ENCODE measurements at places on chromosomes 16 and 17.
A peak's percentile ranks its signal among the peaks of the same experiment; 100 is the strongest.

DNA sequence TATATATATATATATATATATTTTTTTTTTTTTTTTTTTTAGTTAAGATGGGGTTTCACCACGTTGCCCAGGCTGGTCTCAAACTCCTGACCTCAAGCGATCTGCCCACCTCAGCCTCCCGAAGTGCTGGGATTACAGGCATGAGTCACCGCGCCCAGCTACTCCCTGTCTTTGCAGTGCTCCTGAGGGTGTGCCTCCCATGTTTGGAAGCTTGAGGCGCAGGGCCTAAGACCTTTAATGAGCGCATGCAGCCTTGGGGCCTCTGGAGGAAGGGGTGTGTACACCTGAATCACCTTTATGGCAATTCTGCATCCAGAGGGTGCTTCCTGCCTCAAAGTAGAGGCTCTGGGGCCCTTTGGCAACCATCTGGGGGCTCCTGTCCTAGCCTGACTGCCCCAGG is 219.4 kb upstream of the CIBAR2 start:
- peak; percentile 70 for DNase-seq

DNA sequence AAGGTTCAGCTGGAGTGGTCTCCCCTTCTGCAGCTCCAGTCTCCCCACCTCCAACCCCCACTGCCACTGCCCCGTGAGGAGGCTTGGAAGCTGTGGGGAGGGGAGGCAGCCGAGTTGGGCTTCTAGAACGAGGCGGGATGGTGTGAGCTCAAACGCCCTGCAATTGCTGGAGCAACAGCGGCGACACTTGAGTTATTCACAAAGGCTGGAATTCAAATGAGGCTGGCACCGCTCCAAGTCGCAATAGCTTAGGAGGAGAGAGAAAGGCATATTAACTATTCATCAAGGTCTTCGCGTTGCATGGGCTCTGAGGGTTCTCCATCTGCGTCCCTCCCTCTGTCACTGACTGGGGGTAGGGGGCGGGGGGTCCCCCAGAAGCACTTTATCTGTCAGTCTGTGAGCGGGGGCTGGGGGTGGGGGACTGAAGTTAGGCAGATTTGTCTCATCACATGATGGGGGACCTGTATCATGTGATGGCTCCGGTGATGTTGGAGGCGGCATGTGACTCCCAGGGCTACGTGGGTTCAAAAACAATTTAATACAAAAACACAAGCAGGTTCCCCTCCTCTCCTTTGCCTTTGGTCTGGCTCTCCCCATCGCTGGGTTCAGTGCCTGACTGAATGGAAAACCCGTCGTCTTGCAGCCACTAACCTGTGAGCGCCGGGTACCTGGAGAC is 70.5 kb downstream of the RBBP6 start:
- no peak for DNase-seq

GRCh38 chr16:81551151-81551808 is 106.7 kb downstream of the CMIP start:
- no peak for DNase-seq

DNA sequence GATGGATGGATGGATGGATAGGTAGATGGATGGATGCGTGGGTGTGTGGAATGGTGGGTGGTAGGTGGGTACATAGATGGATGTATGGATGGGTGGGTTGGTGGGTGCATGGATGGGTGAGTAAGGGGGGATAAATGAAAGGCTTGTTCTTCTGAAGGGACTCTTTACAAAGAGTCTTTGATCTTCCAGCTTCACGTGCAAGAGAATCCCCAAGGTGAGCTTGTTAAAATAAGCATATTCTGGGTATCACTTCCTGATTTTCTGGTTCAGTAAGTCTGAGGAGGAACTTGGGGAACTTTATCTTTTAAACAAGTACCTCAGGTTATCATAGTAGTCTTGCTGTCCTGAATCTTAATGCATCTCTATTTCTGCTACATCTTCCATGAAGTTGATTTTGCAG is 639.1 kb downstream of the MAF start:
- no peak for DNase-seq

GRCh38 chr17:63751806-63752205 is 10.2 kb upstream of the STRADA start:
- no peak for DNase-seq

DNA sequence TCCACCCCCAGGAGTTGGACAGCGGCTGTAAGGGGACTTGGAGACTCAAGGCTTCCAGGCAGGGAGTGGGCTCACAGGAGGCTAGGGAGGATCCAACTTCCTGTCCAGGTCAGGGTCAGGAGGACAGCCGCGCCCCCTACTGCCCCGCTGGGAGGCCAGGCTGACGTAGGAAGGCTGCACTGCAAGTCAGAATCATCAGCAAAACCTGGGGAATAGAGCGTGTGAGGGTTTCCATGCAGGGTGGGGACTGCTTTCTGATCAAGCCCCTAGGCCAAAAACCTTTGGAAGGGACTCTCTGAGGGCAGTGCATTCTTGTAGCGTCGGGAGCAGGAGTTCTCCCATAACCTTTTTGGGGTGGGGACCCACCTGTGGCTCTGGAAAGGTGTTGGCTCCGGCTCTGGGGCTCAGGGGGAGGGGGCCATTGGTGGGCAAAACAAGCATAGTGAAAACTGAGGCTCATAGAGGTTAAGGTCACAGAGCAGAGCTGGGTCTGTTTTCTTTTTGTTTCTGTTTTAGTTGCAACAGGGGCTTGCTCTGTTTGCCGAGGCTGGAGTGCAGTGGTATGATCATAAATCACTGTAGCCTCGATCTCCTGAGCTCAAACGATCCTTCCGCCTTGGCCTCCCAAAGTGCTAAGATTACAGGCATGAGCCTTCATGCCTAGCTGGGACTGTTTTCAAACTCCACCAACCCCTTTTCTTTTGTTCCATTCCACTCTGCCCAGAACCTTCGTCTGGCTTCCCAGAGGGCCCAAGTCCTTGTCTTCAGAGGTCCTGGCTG is 22.1 kb downstream of the RAI1 start:
- no peak for DNase-seq

DNA sequence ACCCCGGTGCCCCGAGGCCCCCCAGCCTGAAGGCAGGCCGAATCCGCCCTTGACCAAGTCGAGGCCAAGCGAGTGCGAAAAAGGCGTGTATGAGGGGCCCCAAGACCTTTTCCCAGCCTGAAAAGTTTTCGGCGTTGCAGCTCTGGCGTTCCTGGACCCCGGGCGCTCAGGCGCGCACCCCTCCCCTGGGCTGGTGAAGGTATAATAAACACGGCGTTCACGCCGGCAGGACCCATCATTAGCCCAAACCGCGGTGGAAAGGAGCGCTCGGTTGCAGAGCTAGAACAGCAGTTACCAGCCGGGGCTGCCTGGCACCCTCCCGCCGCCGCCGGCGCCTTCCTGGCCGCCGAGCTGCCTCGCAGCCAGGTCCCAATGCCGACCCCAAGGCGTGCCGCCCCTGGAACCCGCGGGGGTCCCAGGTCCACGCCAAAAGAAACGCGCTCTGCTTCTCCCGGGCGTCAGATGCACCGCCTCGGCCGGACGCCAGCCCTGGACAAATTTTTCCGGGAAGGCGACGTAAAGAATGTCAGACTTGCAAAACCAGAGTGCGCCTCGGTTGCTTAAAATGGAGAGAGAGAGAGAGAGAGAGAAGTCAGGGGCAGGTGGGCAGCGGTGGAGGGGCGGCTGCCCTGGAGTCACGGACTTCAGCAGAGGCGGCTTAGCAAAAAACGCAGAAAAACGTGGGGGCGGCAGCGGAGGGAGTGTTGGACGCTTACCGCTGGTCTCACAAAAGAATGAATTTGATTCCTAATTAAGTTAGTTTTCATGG is 11.5 kb upstream of the FOXF1 start:
- DNase-seq, result no peak

GRCh38 chr16:84460406-84461028 is 43.9 kb downstream of the MEAK7 start:
- no peak for DNase-seq

DNA sequence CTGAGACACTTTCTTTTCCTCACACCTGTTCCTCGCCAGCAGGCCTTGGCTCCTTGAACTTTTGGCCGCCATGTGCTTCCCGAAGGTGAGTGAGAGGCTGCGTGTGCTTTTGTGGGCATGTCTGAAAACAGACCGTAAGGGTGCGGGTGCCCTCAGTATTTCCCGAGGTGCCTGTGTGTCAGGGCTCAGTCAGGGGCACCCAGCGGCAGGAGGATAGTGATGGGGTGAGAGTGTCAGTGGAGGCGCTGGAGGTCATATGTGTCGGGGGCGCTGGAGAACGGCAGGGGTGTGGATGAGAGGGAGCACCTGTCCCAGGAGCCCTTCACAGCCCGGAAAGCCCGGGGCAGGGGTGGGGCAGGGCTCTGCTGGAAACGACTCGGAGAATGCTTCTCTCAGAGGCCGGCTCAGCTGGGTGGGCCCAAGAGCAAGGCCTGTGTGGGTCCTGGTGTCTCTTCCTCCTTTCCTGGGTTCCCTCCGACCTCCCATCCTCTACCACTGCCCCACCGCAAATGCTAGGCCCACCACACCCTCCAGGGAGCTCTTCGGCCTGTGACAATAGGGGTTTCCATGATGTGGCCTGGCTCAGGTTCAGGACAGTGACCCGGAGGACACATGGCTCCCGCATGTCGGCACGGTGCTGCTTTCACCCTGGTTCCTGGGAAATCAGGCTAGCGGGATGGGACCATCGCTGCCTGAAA is 451 bp downstream of the IL32 start:
- no peak for DNase-seq

GRCh38 chr16:9042964-9043680 is 48.3 kb upstream of the HAPSTR1 start:
- DNase-seq, result no peak

DNA sequence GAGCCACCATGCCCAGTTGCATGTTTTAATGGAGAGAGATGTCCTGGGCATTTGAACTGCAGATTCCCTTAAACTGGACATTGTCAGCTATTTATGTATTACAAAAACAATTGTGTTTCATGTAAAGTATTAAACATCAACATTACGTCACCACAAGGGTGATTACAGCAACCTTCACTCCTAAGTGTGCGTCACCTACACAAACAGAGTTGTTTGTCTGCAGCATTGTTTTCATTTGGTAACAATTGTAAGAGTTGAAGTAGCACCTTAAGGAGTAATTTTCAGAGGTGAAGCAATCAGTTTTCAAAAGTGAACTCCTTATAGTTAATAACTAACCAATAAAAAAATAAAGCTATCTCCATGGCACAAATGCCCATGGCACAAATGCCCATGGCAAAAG is 271.4 kb downstream of the IRX3 start:
- no peak for DNase-seq

DNA sequence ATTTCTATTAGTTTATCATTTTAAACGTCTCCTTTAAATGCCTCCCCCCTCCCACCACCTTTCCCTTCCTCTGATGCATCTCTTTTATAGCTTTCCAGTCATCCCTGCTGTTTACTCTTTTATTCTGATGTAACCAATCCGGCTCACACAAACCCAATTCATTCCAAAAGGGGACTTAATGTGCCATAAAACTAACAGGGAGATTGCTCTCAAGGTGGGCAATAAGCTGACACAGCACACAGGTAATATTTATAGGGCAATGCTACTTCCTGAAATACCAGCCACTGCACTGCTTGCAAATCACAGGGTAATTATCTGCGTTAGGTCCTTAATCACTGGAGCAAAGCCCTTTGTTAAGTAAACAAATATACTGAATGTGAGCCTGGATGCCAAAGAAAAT is 23.3 kb upstream of the CA10 start:
- DNase-seq, result no peak

DNA sequence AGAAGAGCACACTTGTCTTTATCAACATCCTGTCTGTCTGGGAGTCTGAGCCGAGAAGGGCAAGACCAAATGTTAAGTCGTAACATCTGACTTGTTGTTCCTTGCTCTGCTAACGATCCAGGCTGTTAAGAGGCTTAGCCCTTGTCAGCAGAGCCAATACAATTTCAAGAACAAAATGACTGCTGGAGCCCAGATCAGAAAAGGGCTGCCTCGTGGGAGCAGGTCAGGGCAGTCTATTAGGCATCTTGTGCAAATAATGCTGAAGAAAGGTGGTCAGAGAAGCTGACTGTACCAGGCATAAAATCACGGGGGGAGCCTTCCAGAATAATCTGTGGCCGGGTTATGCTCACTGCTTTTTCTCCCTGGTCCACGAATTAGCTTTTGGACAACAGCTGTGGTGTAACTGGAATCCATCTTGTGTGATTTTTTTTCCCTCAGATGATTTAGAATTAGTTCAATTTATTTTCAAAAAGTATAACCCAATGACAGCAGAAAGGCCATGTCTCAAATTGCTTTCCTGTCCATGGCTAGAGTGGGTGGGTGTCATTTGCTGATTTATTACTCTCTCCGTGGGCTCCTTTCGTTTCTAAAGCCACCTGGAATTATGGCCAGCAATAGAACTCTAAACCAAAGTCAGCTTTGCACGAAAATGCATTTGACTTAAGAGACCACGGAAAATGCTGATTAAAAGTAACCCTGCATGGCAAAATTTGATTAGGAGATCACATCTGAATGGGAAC is 221.1 kb upstream of the HSBP1 start:
- no peak for DNase-seq

DNA sequence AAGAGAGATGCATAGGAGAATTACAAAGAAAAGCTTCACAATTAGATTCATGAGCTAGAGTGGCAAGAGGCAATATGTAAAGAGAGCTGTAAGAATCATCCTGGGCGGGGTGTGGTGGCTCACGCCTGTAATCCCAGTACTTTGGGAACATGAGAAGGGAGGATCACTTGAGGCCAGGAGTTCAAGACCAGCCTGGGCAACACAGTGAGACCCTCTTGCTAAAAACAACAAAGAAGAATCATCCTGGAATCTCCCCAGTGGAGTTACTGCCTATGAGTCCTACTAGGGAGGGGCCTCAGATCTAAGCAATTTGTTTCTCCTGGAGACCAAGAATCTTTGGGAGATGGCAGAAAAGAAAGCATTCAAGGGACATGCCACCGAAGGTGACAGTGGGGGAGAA is 119.1 kb downstream of the HIC1 start:
- DNase-seq, result no peak

- DNase-seq, result no peak
Measured at GRCh38 chr17:75733471-75733870, 12.2 kb downstream of the ITGB4 start.

DNA sequence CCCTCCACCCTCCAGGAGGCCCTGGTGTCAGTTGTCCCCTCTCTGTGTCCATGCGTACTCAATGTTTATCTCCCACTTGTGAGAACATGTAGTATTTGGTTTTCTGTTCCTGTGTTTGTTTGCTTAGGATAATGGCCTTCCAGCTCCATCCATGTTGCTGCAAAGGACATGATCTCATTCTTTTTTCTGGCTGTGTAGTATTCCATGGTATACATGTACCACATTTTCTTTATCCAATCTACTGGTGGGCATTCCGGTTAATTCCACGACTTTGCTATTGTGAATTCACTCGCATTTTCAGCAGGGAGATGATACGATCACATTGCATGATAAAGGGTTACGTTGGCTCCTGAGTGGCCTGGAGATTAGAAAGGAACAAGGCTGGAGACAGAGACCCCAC is 286.2 kb downstream of the FOXL1 start:
- DNase-seq, result no peak

- DNase-seq, result peak; percentile 49
Measured at GRCh38 chr17:55458978-55459377, 37.3 kb upstream of the MMD start.

DNA sequence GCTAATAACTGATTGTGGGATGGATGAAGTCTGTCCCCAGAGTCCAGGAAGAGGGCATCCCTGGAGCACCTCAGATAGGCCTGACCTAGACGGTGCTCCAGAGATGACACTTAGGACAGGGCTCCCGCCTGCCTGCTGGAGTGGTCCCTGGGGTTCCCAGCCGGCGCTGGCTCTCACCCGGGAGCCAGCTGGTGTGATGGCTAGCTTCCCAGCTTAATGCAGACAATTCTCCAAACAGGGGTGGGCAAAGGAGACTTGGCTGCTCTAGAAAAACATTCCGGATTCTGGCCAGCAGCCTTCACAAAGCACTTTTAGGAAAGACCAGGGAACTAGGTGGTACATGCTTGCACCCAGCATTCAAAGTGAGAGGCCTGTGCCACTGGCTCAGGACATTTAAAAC is 18.6 kb downstream of the ACE start:
- no peak for DNase-seq
